ENCODE measurements at places on chromosomes 5 and 9. TPM values are rescaled to one million over a fixed set of nuclear protein-coding genes. Genes with fewer than 3 reads are reported as not detected.

GRCh38 chr9:112819635-112820496, 69.3 kb downstream of the SNX30 start:
- peaks cover 33% of the 10 kb centered on the region for H3K4me1 ChIP-seq
- H3K27ac ChIP-seq = no peak overlapping the region
- DNase-seq = no peak
- H3K27me3 ChIP-seq = no peaks in the 10 kb centered on the region
- H3K4me3 ChIP-seq = no peak overlapping the region
- H3K36me3 ChIP-seq = peaks cover 13% of the 10 kb centered on the region

DNA sequence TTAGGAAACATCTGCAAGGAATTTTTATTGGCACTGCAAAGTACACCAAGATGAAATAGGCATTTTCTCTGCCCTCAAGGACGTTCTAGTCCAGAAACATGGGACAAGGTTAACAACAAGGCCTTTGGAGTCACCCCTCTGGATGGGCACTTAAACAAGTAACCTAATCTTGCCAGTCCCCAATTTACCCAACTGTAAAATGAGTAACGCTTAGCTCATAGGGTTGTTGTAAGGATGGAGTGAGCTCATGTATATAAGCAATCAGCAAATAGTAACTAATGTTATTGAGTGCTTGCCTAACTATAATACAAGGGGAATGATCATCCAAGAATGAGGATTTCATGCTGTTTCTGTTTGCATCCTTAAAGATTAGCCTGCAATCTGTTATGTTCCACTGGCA, 189.3 kb downstream of the PAPPA start:
- no peak overlapping the region for H3K27ac ChIP-seq
- H3K4me3 ChIP-seq = no peak overlapping the region
- H3K27me3 ChIP-seq = no peaks in the 10 kb centered on the region
- DNase-seq = no peak
- no peaks in the 10 kb centered on the region for H3K36me3 ChIP-seq

- no peak overlapping the region for H3K4me3 ChIP-seq
- no peaks in the 10 kb centered on the region for H3K4me1 ChIP-seq
- no peak overlapping the region for H3K27ac ChIP-seq
Observed at GRCh38 chr9:36934478-36935065, 99.5 kb downstream of the PAX5 start.

DNA sequence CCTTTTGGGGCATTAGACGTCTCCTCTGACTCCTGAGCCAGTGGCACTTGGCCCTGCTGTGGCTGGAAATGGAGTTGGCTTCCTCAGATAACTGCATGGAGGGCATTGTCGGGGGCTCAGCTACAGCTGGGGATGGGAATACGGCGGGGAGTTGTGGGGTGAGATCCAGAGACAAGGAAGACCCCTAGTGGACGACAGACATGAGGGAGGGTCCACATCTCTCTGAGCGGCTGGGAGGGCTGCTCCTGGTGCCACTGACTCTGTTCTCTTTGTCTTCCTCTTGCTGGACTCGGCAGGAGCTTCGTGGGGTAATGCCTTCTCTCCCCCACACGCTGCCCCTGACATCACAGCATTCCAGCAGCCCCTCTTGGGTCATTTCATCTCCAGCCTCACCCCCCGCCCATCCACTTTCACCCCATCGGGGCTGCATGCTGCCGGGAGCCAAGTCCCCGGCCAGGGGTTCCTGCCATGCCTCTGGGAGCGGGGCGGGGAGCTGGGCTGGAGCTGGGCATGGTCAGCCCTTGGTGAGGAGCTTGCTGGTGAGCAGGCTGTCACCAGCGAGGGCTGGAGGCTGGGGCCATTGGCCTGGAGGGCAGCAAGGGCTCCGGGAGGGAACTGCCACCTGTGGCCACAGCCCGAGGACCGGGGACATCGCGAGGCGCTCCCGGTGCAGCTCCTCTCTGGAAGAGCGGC, 172.3 kb downstream of the CACNA1B start:
- no peaks in the 10 kb centered on the region for H3K36me3 ChIP-seq
- H3K27me3 ChIP-seq = peaks cover 9% of the 10 kb centered on the region
- no peak overlapping the region for H3K27ac ChIP-seq
- no peak overlapping the region for H3K4me3 ChIP-seq
- peak; percentile 57 for DNase-seq

- no peaks in the 10 kb centered on the region for H3K27me3 ChIP-seq
- no peaks in the 10 kb centered on the region for H3K4me1 ChIP-seq
- H3K36me3 ChIP-seq = no peaks in the 10 kb centered on the region
- DNase-seq = no peak
Observed at GRCh38 chr5:106376522-106376921, 1294.2 kb downstream of the EFNA5 start.

DNA sequence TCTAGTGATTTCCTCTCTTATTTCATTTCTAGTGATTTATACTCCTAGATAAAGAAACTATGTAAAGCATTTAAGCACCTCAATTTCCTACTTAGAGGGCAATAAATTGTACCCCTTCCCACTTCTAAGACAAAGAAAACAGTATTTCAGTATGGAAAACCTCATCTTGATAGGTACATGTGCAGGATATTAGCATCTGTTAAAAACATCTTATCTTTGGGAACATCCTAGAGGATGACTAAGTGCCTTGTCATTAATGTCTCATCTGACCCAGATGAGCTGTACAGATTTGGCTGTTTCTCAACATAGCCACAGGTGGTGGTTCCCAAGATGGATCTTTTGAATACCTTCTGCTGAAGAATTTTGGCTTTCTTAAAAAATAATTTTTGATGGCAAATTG, 5.7 kb downstream of the MEGF10 start:
- H3K4me3 ChIP-seq = no peak overlapping the region
- H3K27me3 ChIP-seq = peaks cover 16% of the 10 kb centered on the region
- no peak overlapping the region for H3K27ac ChIP-seq
- no peaks in the 10 kb centered on the region for H3K4me1 ChIP-seq

DNA sequence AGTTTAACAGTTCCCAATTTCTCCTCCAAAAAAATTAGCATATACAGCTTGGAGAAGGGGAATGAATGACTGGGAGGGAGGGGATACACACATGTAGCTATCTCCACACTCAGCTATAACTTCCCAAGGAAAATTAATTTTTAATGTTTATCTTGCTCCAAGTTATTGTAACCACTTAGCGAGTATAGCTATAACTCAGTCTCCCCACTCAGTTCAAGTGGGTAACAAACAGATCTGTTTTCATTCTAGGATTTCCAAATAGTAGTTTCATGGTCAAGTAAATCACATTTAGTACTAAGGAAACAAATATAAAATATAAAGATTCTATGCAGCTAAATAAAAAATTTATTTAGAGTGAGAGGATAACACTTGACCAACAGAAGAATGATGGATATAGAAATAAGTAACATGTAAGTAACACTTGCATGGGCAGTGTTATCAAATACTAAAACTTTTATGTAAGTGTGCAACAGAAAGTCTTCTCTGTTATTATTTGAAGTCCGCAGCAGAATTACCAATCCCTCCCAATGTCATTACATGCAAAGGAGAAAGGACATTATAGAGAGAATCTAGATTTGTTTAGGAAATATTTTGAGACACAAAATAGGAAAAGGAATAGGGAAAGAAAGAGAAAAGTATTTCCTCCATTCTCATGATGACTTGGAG, 10.2 kb upstream of the NFIB start:
- no peaks in the 10 kb centered on the region for H3K36me3 ChIP-seq
- H3K27me3 ChIP-seq = no peaks in the 10 kb centered on the region
- H3K4me3 ChIP-seq = peak overlapping the region; percentile 70

GRCh38 chr5:157959370-157959769, 100.4 kb upstream of the CLINT1 start:
- H3K27ac ChIP-seq = no peak overlapping the region
- H3K36me3 ChIP-seq = no peaks in the 10 kb centered on the region
- no peak for DNase-seq
- no peak overlapping the region for H3K4me3 ChIP-seq

GRCh38 chr9:7403028-7403389, 396.6 kb downstream of the DMAC1 start:
- H3K36me3 ChIP-seq = no peaks in the 10 kb centered on the region
- H3K4me1 ChIP-seq = no peaks in the 10 kb centered on the region
- DNase-seq = no peak
- H3K27ac ChIP-seq = no peak overlapping the region
- no peak overlapping the region for H3K4me3 ChIP-seq

DNA sequence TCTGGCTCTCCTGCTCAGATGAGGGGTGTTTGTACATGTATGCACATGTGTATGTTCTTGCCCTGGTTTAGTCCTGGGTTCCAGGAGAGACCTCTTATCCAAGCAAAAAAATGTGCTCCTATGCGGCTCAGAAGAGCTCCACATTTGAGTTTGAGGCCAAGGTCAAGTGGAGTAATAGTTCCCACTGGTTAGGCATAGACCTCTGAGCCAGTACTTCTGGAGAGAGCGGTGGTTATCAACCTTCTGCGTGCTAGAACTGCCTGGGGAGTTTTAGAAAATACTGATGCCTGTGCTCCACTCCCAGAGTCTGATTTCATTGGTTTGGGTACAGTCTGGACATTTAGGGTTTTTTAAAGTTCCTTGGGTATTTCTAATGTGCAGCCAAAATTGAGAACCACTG, 51.5 kb downstream of the LIX1 start:
- DNase-seq = no peak
- no peak overlapping the region for H3K4me3 ChIP-seq
- H3K4me1 ChIP-seq = no peaks in the 10 kb centered on the region
- H3K36me3 ChIP-seq = no peaks in the 10 kb centered on the region

GRCh38 chr5:57494104-57495098, 11.8 kb upstream of the ACTBL2 start:
- no peak overlapping the region for H3K4me3 ChIP-seq
- no peaks in the 10 kb centered on the region for H3K27me3 ChIP-seq

- no peak overlapping the region for H3K4me3 ChIP-seq
- no peaks in the 10 kb centered on the region for H3K36me3 ChIP-seq
- H3K27me3 ChIP-seq = no peaks in the 10 kb centered on the region
- peaks cover 9% of the 10 kb centered on the region for H3K4me1 ChIP-seq
- no peak overlapping the region for H3K27ac ChIP-seq
Observed at GRCh38 chr9:89670114-89670513, 65.3 kb downstream of the GADD45G start.

DNA sequence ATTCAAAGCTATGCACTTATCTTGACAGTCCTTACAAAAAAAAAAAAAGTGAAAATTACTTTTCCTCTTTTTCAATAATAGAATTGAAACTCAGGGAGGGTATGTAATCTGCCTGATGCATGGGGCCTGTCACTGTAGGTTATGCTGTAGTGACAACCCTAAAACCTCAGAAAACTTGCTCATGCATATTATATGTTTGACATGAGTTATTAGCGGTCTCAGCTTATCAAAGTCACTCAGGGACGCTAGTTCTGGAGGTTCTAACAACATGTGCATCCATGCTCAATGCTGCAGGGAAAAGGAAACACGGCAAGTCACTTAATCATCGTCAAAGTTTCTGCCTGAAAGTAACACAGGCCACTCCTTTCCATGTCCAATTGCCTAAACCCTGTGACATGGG, 78.4 kb upstream of the TMEM252 start:
- H3K27me3 ChIP-seq = no peaks in the 10 kb centered on the region
- no peaks in the 10 kb centered on the region for H3K36me3 ChIP-seq
- no peak overlapping the region for H3K4me3 ChIP-seq
- no peak overlapping the region for H3K27ac ChIP-seq

- H3K4me1 ChIP-seq = no peaks in the 10 kb centered on the region
- DNase-seq = no peak
- no peak overlapping the region for H3K27ac ChIP-seq
- no peaks in the 10 kb centered on the region for H3K36me3 ChIP-seq
- no peaks in the 10 kb centered on the region for H3K27me3 ChIP-seq
- H3K4me3 ChIP-seq = no peak overlapping the region
Observed at GRCh38 chr5:94250985-94251384, 367.4 kb downstream of the KIAA0825 start.

GRCh38 chr9:92600462-92601261, 64.9 kb upstream of the ECM2 start:
- H3K27ac ChIP-seq = peak overlapping the region; percentile 51
- no peaks in the 10 kb centered on the region for H3K36me3 ChIP-seq
- H3K4me1 ChIP-seq = peaks cover 24% of the 10 kb centered on the region
- H3K27me3 ChIP-seq = no peaks in the 10 kb centered on the region
- H3K4me3 ChIP-seq = no peak overlapping the region

DNA sequence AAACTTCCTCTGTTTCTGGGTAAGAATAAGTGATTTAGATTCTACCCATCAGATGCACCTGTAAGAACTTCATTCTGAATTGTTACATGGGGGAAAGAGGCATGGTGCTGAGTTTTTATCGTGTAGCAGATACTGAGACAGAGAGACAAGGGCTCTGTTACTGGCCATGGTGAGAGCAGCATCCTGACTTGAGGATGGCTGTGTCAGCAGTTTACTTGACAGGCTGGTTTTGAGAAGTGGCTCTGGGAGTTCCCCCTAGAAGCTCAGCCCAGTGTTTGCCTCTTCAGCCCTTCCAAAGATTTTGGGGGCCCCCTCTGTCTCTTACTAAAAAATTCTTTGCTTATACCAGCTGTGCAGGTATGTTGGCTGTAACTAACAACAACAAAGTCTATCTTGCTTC, 510.5 kb downstream of the LRRC70 start:
- H3K4me3 ChIP-seq = no peak overlapping the region
- no peak for DNase-seq
- H3K36me3 ChIP-seq = no peaks in the 10 kb centered on the region
- no peaks in the 10 kb centered on the region for H3K4me1 ChIP-seq

- no peak overlapping the region for H3K27ac ChIP-seq
- no peaks in the 10 kb centered on the region for H3K36me3 ChIP-seq
- H3K4me3 ChIP-seq = peak overlapping the region; percentile 88
- DNase-seq = no peak
- H3K27me3 ChIP-seq = no peaks in the 10 kb centered on the region
Observed at GRCh38 chr9:96854651-96855273, 448 bp upstream of the ZNF782 start.

DNA sequence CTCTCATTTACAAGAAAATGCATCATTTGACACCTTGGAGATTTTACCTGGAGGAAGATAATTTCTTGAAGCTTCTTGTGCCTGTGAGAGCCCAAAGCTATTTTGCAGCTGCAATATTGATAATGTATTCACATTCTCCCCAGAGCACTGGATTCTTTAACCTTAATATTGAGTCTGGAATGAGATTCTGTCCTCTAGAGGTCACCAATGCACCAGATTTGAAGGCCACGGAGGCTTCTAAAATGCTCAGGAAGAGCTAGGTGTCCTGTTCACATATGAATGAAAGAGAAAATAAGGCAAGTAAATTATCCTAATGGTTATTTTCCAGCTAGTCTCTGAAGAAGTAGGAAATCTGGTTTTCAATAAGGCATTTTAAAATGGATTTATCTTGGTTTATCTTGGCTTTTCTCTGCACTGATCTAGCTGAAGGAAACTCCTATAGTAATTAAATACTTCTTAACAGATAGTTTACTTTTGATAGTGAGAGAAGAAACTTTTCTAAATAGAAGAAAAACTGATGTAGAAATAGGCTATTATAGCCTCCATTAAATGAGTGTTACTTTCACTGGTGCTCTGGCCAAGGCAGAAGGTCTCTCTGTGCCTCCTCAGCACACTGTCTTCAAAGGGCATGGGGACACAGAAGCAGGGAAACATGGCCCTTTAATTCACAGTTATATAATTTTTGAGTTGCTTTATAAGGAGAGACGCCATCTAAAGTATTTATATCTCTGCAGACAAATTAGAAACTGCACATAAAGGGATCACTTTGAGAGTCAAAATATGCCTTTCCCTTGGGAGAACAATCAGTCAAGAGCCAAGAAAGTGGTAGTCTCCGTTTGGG, 297.0 kb upstream of the ACTBL2 start:
- no peak overlapping the region for H3K4me3 ChIP-seq
- no peaks in the 10 kb centered on the region for H3K27me3 ChIP-seq
- H3K4me1 ChIP-seq = peaks cover 18% of the 10 kb centered on the region
- H3K27ac ChIP-seq = no peak overlapping the region
- H3K36me3 ChIP-seq = no peaks in the 10 kb centered on the region

CDH9 gene
- not detected for total RNA-seq

MAST4 gene
- 52.6 TPM for total RNA-seq

CTXN3 gene
- total RNA-seq = not detected

SLC2A8 gene
- 21.8 TPM for total RNA-seq

SARDH gene
- total RNA-seq = 6.8 TPM

GRXCR2 gene
- total RNA-seq = not detected

RNF180 gene
- 14.0 TPM for total RNA-seq

GARIN3 gene
- not detected for total RNA-seq

CAMK4 gene
- total RNA-seq = 3.8 TPM
